ENCODE measurements at places on chromosomes 13 and 19. TPM values are rescaled to one million over a fixed set of nuclear protein-coding genes. Genes with fewer than 3 reads are reported as not detected.

DNA sequence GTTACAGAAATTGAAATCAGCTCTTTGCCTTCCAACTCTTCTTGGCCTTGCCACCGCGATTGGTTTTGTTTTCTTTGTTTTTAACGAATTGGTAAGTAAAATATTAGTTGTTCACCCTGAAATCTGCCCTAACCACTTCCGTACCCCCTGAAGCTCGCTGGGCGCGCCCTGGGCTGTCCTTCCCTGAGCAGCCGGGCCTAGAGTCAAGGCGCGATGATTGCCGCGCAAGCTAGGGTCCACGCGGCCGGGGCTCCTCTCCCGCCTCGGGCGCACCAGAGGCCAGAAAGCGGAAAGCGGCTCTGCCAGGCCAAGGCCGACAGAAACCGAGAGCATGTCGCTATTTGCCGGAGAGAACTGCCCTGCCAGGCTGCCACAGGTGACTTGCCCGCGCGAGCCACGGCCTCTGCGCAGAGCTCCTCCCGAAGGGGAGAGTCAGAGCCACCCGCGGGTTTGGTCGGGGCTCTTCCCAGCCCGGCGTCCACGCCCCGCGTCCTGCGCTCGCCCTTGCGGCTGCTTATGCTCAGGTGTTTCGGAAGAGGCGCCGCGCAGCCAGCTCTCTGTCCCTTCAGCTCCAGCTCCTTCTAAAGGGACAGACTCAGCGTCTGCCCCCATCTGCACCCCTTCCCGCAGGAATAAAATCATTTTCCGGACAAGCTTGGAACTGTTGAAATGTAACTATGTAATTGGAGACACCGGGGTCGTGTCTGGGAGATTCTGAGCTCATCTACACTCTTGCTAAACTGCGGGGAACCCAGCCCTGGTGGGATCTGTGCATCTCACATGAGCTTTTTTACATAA lies 6.6 kb upstream of the CDX2 start:
- DNase-seq = no peak

DNA sequence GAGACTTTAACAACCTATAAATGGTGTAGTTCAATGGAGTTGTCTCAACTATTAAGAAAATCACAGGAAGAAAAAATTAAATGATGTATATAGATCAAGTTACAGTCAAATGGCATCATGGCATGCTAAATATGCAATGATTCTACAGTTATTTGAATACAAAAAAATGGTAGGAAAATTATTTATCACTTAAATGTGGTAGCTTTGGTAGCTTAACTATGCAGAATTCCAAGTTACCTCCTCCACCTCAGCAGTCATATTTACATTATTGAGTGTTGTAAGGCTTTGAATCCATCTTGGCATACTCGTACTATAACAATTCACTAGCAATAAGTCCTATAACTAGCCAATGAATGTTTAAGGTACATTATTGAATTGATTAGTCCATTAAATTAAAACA lies 36.8 kb downstream of the CAB39L start:
- no peak for DNase-seq

DNA sequence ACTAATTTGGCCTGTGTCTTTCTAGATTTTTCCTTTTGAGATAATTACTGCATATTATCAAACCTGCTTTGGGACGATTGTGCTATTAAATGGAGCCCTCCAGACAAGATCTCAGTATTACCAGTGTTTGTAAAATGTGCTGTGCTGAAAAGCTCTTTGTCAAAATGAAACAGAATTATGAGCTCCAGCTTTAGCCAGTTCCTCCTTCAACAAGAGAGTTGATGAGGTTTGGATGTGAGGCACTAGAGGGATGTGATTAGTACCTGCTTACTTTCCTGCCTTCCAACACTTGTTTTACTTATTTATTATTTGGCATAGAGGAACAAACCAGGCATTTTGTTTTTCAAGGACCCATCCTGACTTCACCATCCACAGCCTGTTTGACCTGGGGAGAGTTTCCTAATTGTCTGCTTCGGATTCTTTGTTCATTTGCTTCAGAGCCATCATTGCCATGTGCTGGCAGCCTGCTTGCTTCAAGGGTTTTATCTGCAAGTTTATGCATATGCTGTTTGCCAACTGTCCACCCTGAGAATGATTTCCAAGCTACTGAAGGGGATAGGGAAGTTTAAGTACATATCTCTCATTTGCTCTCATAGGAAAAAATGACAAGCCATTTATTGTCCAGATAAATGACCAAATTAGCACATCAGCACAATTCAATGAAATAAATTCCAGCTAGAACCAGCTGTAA lies 32.9 kb upstream of the CPB2 start:
- DNase-seq = no peak

DNA sequence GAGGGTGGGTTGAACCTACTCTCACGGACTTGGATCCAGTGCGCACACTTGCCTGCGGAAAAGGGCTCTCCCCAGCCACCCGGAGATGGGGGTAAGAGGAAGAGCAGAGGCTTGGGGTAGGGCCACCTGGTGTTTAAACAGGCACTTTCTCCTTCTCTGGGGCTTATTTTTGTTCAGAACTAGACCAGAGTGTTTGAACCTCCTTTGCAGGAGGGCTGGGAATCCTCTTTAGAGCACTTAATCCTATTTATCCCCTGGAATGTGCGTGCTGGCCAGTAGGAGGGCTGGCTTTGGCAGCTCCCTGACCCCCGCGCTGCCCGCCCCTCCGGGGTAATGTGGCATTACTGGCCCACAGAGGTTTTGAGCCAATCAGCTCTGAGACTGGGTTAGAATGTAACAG lies 2.0 kb downstream of the RGS9BP start:
- DNase-seq = peak; percentile 44

DNA sequence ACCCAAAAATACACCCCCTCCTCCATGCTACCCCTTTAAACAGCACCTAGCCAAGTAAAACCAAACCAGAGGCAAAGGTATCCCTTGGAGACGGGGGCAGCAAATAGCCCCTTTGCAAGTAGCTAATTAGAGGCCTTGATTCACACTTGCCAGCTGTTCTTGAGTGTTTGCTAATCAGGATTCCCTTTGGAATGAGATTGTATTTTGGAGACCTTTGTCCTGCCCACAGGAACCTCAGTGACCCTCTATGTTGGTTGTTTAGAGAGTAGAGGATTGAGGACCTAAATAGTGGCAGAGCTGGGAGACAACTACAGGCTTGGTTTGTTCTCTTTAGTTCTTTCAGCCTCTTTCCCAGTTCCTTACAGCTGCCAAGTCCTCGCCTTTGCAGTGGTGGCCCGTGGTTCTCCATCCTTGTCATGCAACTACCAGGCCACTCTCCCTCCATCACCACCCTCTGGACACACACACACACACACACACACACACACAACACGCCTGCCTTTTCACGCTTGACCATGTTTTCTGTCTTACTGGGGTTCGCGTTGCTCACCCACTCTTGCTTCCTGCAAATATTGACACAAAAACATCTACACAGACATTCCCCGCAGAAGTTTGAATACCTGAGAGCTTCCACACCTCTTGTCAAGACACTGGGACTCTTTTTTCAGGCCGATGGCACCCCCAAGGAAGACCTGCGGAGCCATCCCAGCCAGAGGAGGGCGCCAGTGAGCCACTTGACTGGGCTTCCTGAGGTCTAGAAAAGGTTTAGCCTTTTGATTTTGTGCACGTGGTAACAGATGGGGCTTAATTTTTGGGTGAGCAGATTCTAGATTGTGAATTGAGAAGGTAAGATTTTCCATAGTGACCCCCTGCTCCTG lies 80.0 kb upstream of the GPR183 start:
- peak; percentile 18 for DNase-seq

GRCh38 chr19:51803967-51804366 lies 9.0 kb downstream of the FPR3 start:
- no peak for DNase-seq

DNA sequence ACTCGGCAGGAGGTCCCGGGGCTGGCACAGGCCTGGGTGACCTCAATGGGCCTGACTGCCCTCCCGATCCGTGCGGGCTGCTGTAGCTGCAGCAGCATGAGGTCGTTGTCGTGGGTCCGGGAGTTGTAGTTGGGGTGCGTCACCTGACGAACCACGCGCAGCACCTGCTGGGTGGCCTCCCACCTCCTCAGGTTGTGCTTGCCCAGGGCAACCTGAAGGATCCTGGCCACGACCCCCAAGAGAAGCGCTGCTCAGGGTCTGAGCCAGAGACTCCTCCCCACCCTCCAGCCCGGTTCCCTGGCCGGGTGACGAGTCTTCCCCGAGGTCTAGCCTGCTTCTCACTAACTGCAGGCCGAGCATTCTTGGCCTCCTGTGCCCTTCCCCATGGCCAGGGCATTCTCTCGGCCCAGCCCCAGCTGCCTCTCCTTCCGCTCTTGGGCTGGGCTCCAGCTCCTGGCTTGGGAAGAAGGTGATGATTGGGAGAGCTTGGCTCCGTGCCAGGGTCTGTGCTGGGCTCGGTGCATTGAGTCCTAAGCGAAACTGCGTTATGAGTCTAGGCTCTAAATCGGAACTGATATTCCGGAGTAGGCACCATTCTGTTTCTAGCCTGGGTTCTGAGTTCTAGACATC lies 3.1 kb downstream of the KLK14 start:
- no peak for DNase-seq

GRCh38 chr13:98428256-98428966 lies 148.5 kb downstream of the STK24 start:
- DNase-seq = no peak

- no peak for DNase-seq
Observed at GRCh38 chr19:15404097-15404779, 14.6 kb downstream of the AKAP8L start.

- DNase-seq = peak; percentile 98
Observed at GRCh38 chr13:23377983-23378632, 55.4 kb downstream of the SACS start.

GRCh38 chr19:51119611-51120010 lies 5.1 kb upstream of the SIGLEC9 start:
- no peak for DNase-seq

DNA sequence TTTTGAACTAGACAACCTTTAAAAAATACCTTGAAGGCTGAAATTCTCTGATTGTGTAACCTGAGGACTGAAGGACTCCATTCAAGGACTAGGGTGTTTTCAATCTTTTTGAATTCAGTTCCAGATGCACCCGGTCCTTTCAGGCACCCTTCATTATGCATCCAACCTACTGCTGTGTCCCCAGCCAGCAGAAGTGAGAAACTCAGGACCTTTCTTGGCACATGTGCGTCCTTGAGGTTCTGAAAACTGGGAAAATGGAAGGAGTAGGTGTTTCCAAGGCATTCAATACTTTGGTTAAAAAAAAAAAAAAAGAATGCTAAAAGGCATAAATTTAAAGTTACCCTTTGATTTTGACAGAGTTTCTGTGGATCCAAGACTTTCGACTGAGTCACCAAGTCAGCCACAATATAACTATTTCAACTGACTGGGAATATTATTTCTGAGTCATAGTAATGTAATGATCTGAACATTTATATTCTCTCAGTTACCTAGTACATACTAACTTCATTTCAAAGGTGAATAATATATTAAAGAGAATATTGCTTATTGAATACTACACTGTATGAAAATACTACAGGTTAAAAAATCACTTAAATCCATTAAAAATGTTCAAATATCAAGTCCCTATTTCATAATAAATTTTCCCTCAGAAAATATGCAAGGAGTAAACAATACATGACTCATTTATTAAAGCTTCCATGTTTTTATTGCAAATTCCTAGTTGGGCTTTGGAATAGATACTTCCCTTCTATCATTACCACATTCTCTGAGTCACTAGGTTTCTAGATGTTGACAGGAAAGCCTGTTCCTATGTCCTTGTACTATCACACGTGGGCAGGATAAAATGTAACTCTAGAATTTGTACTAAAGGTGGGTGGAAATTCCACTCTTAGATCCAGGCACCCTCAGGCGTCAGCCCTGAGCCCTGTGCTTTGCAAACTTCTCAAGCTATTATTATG lies 2.4 kb upstream of the ITGBL1 start:
- DNase-seq = peak; percentile 96

GRCh38 chr13:83340170-83340569 lies 542.1 kb downstream of the SLITRK1 start:
- no peak for DNase-seq

DNA sequence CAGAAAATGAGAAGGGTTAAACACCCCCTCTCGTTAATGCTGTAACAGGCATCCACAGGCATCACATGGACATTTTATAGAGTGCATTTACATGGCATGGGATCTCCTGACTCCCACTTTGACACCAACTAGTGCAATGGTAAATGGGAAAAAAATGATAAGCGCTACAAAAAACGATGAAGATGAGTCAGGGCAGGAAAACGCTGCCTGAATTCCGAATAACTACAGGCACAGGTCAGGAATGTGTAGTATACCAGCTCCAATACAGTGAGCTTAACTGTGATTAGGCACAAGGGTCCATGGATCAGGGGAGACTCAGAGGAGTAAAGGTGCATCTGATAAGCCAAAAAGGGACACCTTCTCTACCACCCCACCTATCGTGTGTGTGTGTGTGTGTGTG lies 223.6 kb downstream of the FOXO1 start:
- DNase-seq = no peak

GRCh38 chr19:2051773-2052704 lies 995 bp upstream of the MKNK2 start:
- DNase-seq = no peak

GRCh38 chr13:27658546-27658945 lies 36.9 kb downstream of the POLR1D start:
- peak; percentile 49 for DNase-seq

GRCh38 chr19:40244579-40245317 lies 18.3 kb upstream of the CCNP start:
- DNase-seq = no peak

- DNase-seq = no peak
Observed at GRCh38 chr13:101003566-101003965, 329.0 kb upstream of the TMTC4 start.

GRCh38 chr19:13835791-13836723 lies 40.8 kb downstream of the ZSWIM4 start:
- no peak for DNase-seq

- no peak for DNase-seq
Observed at GRCh38 chr19:41718761-41719160, 10.3 kb downstream of the CEACAM5 start.

DNA sequence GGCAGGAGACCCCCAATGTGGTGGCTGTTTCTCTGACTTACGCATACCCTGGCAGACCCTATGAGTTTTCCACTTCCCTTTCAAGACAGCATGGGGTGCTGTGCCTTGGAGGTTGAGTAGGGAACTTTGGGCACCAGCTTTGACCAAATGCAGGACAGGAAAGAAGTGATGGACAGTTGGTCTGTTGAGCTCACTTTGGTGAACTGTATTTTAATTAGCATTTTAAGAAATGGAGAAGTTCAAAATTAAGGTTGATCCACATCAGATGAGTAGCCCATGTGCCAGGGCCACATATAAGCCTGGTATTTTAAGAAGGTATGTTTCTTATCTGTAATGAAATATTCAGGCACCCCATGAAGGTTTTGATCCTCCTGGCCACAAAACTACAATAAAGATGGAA lies 46.1 kb upstream of the RAP2A start:
- no peak for DNase-seq

GRCh38 chr13:32669030-32669646 lies 82.9 kb downstream of the PDS5B start:
- DNase-seq = peak; percentile 51

The PSG2 gene
- total RNA-seq = not detected

The ZFP82 gene
- 2.2 TPM for total RNA-seq

The NLRP7 gene
- not detected for total RNA-seq

The PCP2 gene
- not detected for total RNA-seq

The CEACAM21 gene
- total RNA-seq = not detected

The PIP5K1C gene
- total RNA-seq = 26.4 TPM

The LCP1 gene
- total RNA-seq = not detected

The CILP2 gene
- 0.06 TPM for total RNA-seq

The RGS9BP gene
- total RNA-seq = 0.69 TPM

The KIR3DL2 gene
- total RNA-seq = not detected

The ACP5 gene
- 0.34 TPM for total RNA-seq

The ZNF808 gene
- total RNA-seq = 16.1 TPM

The CERS1 gene
- 0.96 TPM for total RNA-seq

The IZUMO2 gene
- not detected for total RNA-seq

All from LHCN-M2 (cell line).